ENCODE measurements at places on chromosomes 13 and 19.

GRCh38 chr19:2055931-2056836 lies 5.1 kb upstream of the MKNK2 start:
- DNase-seq, result peak; percentile 70

GRCh38 chr19:34365463-34366401 lies 736 bp downstream of the GPI start:
- DNase-seq, result peak; percentile 34

GRCh38 chr19:2594319-2594718 lies 108.2 kb downstream of the GNG7 start:
- DNase-seq, result no peak

GRCh38 chr19:48741129-48741999 lies 954 bp upstream of the RASIP1 start:
- peak; percentile 25 for DNase-seq

- no peak for DNase-seq
Measured at GRCh38 chr13:99671746-99672145, 170.5 kb downstream of the TM9SF2 start.

DNA sequence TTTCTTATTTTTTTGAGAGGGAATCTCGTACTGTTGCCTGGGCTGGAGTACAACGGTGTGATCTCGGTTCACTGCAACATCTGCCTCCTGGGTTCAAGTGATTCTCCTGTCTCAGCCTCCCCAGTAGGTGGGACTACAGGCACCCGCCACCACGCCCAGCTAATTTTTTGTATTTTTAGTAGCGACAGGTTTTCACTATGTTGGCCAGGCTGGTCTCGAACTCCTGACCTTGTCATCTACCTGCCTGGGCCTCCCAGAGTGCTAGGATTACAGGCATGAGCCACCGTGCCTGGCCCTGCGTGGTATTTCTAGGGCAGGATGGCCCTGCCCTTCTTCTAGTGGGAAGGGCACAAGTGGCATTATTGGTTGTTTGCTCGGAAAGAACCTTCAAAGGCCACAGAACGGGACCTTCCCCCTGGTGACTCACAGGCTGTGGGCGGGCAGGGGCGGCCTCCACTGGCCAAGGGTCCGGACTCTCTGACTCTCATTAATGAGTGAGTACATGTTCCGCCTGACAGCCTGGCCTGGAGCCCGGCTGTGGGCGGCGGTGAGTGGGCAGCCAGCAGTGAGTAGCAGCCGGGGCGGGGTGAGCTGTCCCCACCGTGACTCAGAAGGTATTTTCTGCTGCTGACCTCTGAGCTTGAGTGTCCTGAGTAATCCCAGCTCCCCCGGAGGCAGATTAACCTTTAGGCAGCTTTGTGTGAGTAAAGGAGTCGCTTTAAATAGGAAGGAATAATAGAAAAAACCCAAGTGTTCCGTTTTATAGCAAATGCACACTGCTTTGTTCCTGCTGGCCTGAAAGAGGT lies 5.1 kb downstream of the DOT1L start:
- DNase-seq, result peak; percentile 56

- DNase-seq, result no peak
Measured at GRCh38 chr13:49938314-49938713, 2.2 kb upstream of the SPRYD7 start.

- DNase-seq, result no peak
Measured at GRCh38 chr19:31709476-31709875, 360.2 kb upstream of the TSHZ3 start.

GRCh38 chr13:41244556-41244955 lies 18.8 kb downstream of the MTRF1 start:
- DNase-seq, result no peak

- no peak for DNase-seq
Measured at GRCh38 chr13:66844933-66845332, 385.2 kb downstream of the PCDH9 start.

DNA sequence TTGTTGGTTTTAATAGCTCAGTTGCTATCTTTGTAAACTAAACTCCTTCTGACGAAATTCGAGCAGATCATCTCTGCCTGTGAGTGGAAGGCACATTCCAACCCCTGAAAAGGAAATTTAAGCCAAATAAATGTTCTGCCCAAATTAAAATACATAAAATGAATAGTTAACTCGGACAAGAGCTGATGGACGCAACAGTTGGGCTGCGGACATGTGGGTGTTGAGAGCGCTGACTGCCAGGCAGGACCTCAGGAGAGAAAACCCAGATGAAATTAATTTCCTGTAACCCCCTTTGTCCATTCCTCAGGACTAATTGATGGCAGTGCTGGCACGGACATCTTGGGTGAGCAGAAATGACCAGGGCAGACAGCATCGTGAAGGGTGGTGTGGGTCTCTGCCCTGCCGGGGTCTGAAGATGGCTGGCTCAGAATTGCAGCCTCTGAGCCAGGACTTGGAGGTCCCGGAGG lies 86.5 kb downstream of the TSHZ3 start:
- no peak for DNase-seq

DNA sequence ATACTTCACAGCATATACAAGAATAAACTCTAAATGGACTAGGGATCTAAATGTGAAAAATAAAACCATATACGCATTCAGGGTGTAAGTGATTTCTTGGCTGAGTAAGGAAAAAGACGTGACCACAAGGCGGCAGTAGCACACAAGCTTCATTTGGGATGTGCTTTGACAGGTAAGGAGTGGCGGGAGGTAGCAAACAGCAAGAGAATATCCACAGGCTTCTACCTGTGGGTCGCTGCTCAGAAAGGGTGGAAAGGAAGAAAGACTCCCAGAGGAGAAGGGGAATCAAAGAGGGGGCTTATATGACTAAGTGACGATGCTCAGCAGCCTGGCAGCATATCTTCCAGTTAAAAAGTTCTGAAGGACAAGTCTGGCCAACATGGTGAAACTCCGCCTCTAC lies 2.5 kb upstream of the ZNF121 start:
- peak; percentile 83 for DNase-seq

DNA sequence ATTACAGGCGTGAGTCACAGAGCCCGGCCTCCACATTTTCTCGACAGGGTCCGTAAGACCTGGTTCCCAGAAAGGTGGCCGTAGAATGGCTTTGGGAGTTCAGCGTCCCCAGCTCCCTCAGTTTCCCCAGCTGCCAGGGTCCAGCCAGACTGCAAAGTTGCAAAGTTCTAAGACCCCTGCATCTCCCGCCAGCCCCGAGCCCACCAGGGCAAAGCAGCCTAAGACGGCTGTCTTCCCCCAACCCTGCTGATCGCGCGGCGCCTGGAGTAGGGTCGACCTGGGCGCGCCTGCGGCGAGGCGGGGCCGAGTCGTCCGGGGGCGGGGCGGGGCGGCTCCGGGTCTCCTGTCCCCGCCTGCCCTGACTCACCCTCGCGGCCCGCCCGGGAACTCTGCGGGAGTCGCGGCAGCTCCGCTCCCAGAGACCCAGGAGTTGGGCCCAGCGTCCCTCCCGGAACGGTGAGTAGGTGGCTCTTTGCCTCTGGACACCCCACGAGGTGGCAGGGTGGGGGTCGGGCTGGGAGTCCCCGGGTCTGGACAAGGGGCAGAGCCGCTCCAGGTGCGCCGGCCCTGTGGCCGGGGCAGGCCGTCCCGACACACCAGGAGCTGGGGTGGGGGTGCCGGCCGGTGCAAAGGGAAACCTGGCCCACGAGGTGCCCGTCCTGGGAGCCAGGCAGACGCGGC lies at the start of gene LRRC8E:
Gene LRRC8E, plus strand, starts transcription at position 366 of the 681 bp plus-strand sequence. CDS start 7,094 bp downstream, outside the sequence.
- DNase-seq, result peak; percentile 63

DNA sequence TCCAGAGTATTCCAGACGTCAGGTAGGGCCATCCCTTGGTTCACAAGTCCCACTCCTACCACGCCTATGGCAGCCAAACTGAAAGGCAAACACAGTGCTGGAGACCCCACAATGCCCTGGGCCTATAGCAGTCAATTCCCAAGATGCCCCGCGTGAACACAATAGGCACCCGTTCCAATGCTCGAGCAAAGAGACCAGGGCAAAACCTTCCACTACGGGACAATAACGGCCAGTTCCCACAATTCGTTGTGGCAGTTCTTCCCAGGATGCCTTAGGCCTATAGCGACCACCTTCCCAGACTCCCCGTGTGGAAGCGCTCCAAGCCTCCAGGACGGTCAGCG lies 538 bp downstream of the ZNF428 start:
- peak; percentile 44 for DNase-seq

GRCh38 chr13:114313061-114313860 lies 1.0 kb upstream of the CHAMP1 start:
- DNase-seq, result no peak

DNA sequence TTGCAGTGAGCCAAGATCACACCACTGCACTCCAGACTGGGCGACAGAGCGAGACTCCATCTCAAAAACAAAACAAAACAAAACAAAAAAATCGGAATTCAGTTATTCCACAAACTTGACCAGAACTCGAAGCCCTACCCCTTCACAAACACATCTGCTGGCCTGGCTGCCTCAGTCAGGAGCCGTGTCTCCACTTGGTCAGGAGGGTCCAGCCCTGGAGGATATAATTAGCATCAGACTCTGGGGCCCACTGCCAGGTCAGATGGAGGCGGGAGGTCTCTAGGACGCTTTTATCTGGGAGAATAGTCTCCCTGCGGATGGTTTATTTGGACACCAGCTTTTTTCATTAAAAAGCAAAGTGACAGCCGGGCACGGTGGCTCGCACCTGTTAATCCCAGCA lies 8.0 kb downstream of the ELL start:
- DNase-seq, result no peak

DNA sequence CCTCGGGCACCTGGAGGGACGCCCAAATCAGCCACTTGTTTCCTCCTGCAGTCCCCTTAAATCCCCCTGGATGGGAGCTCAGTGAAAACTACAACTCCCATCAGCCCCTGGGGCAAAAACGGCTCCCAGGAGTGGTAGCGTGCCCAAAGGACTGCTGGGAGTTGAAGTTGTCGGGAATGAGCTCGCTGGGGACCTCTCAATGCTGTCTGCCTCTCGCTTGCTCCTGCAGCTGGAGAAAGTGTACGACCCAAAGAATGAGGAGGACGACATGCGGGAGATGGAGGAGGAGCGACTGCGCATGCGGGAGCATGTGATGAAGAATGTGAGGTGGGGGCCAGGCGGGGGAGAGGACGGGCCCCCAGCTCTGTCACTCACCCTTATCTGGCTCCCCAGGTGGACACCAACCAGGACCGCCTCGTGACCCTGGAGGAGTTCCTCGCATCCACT lies 14.7 kb upstream of the DHDH start:
- no peak for DNase-seq

- no peak for DNase-seq
Measured at GRCh38 chr19:29510701-29511265, 15.0 kb upstream of the VSTM2B start.

DNA sequence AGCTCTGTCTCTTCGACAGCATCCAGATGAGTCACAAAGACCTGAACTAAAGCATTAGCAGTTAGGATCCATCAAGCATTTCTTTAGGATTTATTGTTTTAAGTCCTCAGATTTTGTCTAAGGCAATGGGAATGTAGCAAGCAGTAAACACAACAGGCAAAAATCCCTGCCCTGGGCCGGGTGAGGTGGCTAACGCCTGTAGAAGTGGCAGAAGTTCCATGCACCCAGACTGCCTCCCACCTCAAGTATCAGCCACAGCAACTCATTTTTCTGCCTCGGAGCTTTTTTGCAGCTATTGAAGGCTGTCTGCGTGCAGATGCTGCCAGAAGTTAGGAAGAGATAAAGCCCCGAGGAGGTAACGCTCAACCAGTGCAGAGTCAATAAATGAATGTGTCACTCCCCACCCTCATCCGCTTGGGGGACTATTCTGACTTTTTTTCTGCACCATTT lies 47.1 kb upstream of the MRI1 start:
- no peak for DNase-seq

- DNase-seq, result peak; percentile 29
Measured at GRCh38 chr13:20828539-20829364, 55.0 kb upstream of the EEF1AKMT1 start.

GRCh38 chr19:29547981-29548380 lies 22.2 kb downstream of the VSTM2B start:
- no peak for DNase-seq

DNA sequence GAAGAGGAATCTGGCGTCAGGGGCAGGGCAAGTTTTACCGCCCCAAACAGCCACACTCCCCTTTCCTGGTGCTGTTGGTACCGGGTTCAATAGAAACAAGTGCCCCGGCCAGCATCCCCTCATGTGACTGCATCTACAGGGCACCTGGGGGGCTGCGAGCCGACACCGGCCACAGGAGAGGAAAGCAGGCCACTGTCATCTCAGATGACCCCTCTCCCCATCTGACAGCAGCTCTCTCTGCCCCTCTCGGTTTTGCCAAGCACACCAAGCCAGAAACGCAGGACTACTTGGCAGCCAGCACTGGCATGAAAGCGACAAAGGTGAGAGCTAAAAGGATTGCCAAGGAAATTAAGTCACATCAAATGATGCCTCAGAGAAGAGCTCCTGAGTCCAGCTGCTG lies 37.1 kb downstream of the MLLT1 start:
- no peak for DNase-seq

DNA sequence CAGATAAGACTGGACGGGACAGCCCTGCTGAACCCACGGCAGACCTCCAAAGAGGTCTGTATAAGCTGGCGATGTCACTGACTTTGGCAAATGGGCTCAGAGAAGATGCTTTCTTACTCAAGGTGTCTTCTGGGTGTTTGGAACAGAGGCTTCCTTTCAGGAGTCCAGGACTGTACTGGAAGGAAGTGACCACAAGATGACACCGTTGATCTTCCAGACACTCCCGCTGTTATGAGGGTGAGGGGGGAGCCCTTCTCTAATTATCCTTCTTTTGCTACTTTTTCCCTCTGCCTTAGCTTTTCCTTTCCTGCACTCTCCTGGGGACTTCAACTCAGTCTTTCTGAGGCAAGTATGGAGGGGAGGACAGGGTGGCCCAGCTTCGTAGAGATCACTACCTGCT lies 65.2 kb upstream of the ZNF599 start:
- DNase-seq, result peak; percentile 22

GRCh38 chr19:28039677-28040381 lies 1173.1 kb downstream of the UQCRFS1 start:
- DNase-seq, result no peak

DNA sequence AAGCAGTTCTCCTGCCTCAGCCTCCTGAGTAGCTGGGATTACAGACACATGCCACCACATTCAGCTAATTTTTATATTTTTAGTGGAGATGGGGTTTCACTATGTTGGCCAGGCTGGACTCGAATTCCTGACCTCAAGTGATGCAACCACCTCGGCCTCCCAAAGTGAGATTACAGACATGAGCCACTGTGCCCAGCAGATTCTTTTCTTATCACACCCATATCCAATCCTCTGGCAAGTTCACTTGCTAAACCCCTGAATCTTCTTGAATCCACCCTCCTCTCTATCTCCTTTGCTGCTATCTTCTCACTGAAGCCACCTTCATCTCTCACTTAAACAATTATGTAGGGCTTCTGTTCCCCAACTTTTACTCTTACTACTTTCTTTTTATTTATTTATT lies 17.5 kb downstream of the TMEM143 start:
- DNase-seq, result no peak

- DNase-seq, result no peak
Measured at GRCh38 chr19:37977992-37978391, 71.0 kb downstream of the SIPA1L3 start.

DNA sequence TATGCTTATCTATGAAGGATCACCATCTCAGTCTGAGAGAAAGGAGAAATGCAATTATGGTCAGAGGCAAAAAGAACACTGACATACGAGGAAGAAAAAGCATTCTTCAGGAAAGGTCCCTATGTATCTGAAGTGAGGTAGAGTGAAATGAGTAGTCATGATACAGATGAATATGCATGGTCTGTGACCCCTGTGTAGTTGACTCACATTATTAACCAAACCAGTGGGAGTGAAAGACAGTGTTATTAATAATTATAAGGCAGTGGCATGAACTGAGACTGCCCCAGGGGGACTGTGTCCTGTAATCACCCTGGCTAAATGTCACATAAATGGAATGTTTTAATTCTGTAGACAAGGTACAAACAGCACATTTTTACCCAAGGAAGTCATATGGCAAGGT lies 1320.2 kb upstream of the PCDH9 start:
- DNase-seq, result no peak

GRCh38 chr13:59776924-59777690 lies 386.6 kb downstream of the DIAPH3 start:
- no peak for DNase-seq

All from CD4-positive, alpha-beta T cell treated with Interleukin-17A for 4 hours (primary cell).